ENCODE measurements at places on chromosomes 3 and 15.

DNA sequence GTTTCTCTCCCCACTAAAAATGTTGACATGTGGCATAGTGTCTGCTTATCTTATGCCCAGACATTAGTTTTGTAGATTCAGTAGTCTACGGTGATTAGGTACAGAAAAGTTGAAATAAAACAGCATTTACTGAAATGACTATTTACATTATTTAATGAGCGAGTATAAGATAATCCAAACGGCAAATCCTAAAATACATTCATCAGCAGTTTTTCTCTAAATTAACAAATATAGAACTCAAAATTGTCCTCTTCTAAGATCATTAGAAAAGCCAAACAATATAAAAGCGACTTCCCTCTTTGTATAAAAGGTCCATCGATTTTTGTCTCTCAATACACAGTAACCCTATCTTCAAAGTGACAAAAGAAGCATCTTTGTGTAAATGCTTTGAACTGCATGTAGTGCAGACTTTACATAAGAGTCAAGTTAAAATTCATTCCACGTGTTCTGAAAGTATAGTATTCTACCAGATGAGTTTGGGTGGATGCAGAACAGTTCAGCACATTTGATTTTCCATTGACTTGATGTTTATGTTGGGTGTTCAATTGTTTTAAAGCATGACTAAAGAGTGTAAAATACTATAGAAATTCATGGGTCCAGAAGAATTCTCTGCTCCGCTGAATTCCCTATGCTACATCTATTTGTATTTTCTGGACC lies 480.8 kb upstream of the DPH6 start:
- DNase-seq, result no peak

DNA sequence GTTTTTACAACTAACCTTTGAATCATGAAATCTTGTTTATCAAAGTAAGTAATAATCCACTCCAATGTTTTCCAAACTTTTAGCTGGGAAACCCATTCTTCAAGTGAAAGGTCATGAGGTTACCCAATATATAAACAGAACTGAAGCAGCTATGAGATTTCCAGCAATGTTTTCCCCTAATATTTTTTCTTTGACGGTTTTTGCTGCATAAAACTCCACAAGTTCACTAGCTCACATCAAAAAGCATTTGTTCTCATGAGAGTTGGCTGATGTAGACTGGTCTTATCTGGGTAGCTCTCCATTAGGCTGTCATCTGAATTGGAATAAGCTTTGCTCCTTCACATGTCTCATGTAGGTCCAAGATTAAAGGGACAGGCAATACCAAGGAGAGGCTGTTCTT lies 241.2 kb upstream of the LRRC3B start:
- no peak for DNase-seq

- no peak for DNase-seq
Measured at GRCh38 chr3:154458560-154458959, 28.6 kb upstream of the GPR149 start.

DNA sequence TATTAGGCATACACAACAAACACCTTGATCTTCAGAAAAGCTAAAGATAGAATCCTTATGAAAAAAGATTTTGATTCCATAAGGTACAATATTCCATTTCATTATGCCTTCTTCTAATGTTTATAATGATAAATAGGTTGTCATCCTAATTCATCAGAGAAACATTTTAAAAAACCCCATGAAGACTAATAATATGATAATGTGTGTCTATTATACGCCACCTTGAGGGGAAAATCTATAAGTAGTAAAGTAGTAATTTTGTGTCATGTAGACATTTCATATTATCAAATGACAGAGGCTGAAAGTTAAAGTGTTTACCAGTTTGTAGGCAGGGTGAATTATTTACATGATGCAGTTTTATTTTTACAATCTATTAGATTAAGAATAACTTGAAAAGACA lies 524.3 kb downstream of the GBE1 start:
- DNase-seq, result no peak

- no peak for DNase-seq
Measured at GRCh38 chr15:99344639-99345038, 93.4 kb downstream of the LRRC28 start.

DNA sequence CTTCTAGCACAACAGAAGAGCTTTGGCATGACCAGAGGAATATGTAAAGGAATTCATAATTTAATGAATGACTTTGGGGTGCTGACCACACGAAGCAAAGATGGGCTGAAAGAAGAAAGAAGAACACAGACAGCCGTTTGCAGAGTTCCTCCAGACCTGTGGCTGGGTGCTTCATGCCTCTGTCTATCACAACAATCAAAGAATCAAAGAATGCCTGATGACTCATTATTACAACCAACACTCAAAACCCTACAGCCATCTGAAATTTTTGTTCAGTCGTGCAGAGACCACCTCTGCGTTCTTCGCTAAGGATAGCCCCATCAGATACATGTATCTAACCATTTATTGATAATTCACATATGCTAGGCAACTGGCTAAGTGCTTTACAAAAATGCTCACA lies 129.0 kb upstream of the PRICKLE2 start:
- DNase-seq, result no peak

DNA sequence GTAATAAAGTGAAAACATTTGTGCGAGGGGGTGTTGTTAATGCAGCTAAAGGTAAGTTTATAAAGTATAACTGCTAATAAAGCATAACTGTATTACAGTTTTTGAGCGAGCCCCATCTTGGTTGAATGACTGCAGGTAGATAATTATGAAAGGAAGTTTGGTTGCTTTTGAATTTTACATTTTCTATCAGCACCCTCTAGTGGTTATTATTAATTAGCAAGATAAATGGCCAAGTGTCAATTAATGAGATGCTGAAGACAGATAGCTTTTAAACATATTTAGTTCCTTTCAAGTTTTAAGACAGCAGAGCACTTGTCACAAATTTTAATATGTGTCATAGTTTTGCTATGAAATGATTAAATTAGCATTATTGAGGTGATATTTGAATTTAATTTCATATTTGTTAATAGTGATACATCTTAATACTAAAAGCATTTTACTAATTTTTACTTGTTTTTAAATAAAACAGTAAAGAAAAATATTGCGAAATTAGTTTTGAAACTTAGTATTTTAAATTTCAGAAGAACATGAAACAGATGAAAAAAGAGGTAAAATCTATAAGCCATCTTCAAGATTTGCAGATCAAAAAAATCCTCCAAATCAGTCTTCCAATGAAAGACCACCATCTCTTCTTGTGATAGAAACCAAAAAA lies 15.1 kb downstream of the U2SURP start:
- DNase-seq, result no peak

GRCh38 chr3:51539291-51539941 lies 897 bp downstream of the RAD54L2 start:
- DNase-seq, result peak; percentile 7

DNA sequence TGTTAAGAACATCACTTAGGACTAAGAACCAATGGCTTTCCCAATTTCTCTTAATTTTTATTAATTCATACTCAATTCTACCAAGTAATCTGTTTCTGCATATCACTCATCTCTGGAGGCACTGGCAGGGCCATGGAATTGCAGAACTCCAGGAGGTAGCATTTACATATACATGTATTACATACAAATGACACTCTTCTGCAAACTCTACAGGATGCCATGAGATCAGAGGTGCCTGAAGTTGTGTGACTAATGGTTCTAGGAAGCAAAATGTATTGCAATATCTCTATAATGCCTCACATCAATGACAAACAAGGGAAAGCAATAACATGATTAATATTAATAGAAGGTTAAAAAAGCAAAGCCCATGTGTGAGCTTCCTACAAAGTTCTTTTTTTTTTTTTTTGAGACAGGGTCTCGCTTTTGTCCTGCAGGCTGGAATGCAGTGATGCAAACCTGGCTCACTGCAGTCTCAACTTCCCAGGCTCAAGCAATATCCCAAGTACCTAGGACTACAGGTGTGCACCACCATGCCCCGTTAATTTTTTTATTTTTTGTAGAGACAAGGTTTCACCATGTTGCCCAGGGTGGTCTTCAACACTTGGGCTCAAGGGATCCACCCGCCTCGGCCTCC lies 33.0 kb downstream of the DENND6A start:
- no peak for DNase-seq

DNA sequence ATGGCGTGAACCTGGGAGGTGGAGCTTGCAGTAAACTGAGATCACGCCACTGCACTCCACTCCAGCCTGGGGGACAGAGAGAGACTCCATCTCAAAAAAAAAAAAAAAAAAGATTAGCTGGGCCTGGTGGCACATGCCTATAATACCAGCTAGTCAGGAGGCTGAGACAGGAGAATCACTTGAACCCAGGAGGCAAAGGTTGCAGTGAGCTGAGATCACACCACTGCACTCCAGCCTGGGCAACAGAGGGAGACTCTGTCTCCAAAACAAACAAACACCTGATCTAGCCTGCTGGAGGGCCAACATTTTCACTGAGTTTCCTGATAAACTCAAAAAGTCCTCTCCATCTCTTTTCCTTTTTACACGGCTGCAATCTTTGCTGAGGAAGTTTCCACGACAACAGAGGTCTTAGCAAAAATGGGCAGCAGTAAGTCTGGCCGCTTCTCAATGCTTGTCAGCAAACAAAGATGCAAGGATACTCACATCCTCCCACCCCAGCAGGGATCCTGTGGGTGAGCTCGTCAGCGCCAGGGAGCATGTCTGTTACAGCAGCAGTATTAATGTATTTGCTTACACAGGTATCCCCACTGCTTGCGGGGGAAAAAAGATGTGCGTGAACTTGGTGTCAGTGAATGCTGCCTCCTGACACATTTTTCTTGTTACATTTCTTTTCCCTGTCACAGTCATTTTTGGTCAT lies 21.0 kb upstream of the CCDC174 start:
- no peak for DNase-seq

GRCh38 chr15:94655249-94655880 lies 424.0 kb downstream of the MCTP2 start:
- DNase-seq, result no peak

DNA sequence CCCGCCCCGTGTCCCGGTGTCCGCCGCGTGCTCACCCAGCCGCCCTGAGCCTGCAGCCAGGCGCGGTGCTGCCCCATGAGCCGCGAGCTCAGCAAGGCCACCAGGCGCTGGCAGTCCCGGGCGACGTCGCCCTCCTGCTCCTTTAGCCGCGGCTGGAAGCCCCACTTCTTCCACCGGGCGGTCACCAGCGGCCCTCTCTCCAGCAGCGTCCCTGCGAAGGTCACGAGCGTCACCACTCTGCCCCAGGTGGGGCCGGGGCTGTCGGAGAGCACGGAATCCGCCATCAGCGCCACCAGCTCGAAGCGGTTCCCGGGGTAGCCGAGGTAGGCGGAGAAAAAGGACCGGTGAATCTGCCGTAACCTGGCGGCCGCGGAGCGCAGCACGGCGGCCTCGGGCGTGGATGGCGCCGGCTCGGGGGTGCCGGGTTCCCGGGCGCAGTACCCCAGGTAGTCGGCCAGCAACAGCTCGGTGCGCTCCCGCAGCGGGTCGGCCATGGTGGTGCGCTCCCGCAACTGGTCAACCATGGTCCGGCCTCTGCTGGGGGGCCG lies 298 bp downstream of the BCL2L10 start:
- DNase-seq, result no peak

GRCh38 chr3:49415931-49416601 lies 3.8 kb downstream of the TCTA start:
- no peak for DNase-seq

DNA sequence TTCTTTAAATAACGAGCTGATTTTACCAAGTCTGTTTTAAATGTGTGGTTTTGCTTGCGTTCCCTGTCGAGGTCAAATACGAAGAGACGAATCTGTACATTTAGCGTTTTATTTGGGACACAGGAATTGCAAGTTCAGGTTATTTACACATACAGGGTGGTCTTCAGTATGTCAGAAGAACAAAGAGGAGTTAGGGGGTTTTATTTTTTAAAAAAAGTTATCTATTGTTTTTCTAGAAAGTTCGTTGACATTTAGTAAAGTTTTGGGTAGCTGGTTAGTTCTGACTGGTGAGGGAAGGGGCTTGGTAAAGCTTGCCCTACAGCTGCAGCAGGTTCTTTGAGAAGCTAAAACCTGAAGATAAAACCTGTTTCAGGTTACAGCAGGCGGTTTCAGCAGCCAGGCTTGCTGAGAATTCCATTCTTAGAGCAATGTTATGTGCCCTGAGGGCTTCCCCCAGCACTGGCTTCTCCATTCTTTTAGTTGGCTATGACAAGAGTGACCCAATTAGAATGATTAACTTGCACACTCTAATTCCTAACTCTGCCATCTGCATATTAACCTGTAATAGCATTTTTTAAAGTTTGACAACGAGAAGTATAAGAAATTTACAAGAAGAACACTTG lies 815 bp upstream of the ZNF280D start:
- no peak for DNase-seq

GRCh38 chr3:184228376-184229137 lies 828 bp upstream of the VWA5B2 start:
- DNase-seq, result no peak

- DNase-seq, result no peak
Measured at GRCh38 chr3:161096771-161097367, 8.3 kb downstream of the B3GALNT1 start.

DNA sequence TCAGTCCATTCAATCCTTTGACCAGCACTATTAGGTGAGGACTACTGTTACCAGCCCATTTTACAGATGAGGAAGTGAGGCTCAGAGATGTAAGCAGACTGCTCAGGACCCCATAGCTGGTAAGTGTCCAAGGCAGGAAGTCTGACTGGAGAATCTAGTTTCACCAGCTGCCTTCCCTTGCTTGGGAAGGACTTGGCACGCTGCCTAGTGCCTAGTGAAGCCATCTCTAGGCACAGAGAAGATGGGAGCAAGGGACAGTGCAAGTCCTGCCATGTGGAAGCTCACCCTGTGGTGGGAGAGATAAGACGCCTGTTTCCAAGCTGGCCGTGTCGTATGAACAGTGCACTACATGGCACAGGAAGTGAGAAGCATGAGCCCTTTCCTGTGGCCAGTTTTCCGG lies 111.8 kb upstream of the TMC3 start:
- DNase-seq, result no peak

- no peak for DNase-seq
Measured at GRCh38 chr15:88574655-88575054, 28.2 kb upstream of the DET1 start.

DNA sequence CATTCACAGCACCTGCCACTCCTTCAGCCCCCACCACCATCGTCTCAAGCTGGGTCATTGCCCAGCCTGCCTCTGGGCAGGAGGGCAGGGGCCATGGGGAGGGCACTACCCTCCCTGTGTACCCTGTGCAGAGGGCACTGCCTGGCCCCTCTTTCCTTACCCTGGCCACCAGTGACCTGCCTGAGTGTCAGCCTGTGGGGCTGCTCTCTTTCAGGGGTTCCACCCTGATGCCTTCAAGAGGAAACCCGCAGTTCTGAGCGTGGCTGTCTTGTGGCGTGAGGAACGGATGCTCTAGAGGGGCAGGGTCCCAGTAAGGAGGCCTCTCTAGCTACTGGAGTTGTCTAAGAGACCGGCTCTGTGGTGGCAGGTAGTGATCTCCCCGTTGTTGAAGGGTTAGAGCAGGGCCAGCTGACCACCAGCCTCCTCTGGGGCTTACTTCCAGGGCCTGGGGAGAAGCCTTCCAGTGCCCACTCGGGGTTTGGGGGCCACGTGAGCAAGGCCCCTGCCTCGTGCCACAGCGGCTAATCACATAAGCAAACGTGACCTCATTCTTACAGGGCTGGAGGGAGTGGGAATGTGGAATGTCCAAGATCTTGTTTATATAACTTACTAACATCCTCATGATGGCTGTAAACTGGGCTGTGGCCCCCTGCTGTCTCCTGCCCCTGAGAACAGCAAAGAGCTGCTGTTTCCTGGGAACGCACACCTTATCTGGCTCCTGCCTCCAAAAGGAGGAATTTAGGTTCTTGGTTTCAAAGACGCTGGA lies 31.4 kb upstream of the SEC13 start:
- no peak for DNase-seq

GRCh38 chr15:38843051-38843501 lies 278.5 kb upstream of the RASGRP1 start:
- DNase-seq, result no peak
